Ovary (tissue), 10 donors: ENCODE measurements at places on chromosomes 7 and 10. TPM values are rescaled to one million over a fixed set of nuclear protein-coding genes. Genes with fewer than 3 reads are reported as not detected.

- no peaks in the 10 kb centered on the region for H3K36me3 ChIP-seq
- no peak for DNase-seq
- no peak overlapping the region for H3K4me3 ChIP-seq
- H3K27me3 ChIP-seq: no peaks in the 10 kb centered on the region
- no peak overlapping the region for H3K27ac ChIP-seq
Observed at GRCh38 chr10:3982746-3983442, 197.9 kb upstream of the KLF6 start.

- H3K36me3 ChIP-seq: no peaks in the 10 kb centered on the region
- H3K27ac ChIP-seq: no peak overlapping the region
- no peak overlapping the region for H3K4me3 ChIP-seq
- no peak for DNase-seq
Observed at GRCh38 chr10:30558411-30558810, 71.1 kb downstream of the LYZL2 start.

GRCh38 chr10:24177636-24178035, 31.3 kb upstream of the KIAA1217 start:
- H3K36me3 ChIP-seq: no peaks in the 10 kb centered on the region
- DNase-seq: no peak
- H3K4me1 ChIP-seq: no peaks in the 10 kb centered on the region
- no peak overlapping the region for H3K4me3 ChIP-seq
- H3K27me3 ChIP-seq: no peaks in the 10 kb centered on the region

DNA sequence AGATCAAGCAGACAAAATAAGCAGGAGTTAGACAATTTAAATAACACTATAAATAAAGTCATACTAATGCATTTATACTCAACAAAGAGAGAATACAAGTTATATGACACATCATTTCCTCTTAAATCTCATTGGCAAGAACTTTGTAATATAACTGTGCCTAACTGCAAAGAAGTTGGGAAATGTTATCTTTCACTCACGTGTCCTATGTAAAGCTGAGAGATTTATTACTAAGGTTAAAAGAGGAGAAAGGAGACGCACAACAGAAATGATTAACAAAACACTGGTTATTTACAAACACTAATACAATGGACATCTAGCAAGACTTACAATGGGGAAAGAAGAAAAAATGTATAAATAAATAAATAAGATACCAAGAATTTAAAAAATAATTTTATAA, 12.7 kb upstream of the TMEM273 start:
- H3K4me1 ChIP-seq: no peaks in the 10 kb centered on the region
- H3K27ac ChIP-seq: no peak overlapping the region
- no peaks in the 10 kb centered on the region for H3K27me3 ChIP-seq
- H3K4me3 ChIP-seq: no peak overlapping the region
- H3K36me3 ChIP-seq: no peaks in the 10 kb centered on the region

- DNase-seq: no peak
- no peaks in the 10 kb centered on the region for H3K4me1 ChIP-seq
- no peaks in the 10 kb centered on the region for H3K36me3 ChIP-seq
- H3K4me3 ChIP-seq: no peak overlapping the region
- H3K27ac ChIP-seq: no peak overlapping the region
- H3K27me3 ChIP-seq: no peaks in the 10 kb centered on the region
Observed at GRCh38 chr10:9554321-9554720, 1463.4 kb upstream of the CELF2 start.

DNA sequence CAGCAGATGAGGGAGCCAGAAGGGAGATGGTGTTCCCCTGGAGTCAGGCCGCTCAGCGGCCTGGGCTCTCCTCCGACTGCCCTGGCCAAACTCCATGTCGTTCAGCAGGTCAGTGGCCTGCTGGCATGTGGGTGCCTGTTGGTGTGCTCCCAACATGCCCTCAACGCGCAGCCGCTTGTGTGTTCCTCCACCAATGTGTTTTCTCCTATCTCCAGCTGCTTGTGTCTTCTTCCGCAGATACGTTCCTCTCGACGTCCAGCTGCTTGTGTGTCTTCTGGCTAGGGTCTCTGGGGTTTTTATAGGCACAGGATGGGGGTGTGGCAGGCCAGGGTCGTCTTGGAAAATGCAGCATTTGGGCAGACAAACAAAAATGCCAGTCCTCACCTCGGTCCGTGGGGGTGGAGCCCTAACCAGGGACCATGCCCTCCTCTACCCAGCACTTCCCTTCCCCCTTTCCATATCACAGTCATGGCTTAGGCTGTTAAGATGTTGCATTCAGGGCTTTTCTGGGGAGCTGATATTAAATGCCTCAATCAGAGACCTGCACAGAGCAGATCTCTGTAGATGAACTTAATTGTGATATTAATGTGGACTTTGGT, 111.6 kb downstream of the TMEM178B start:
- no peaks in the 10 kb centered on the region for H3K27me3 ChIP-seq
- H3K4me1 ChIP-seq: no peaks in the 10 kb centered on the region
- no peak overlapping the region for H3K27ac ChIP-seq
- H3K4me3 ChIP-seq: no peak overlapping the region
- no peak for DNase-seq

CCL24 gene
- 0.48 TPM for polyA plus RNA-seq

SKIDA1 gene
- polyA plus RNA-seq: 1.7 TPM
